ENCODE measurements at places on chromosomes 1 and 21. TPM values are rescaled to one million over a fixed set of nuclear protein-coding genes. Genes with fewer than 3 reads are reported as not detected.

A3GALT2 gene
- total RNA-seq: not detected

PRDM16 gene
- not detected for total RNA-seq

DDI2 gene
- 29.9 TPM for total RNA-seq

GRCh38 chr1:30684881-30685795 is 38.2 kb downstream of the MATN1 start:
- H3K4me1 ChIP-seq: peaks cover 15% of the 10 kb centered on the region
- peak overlapping the region; percentile 19 for H3K4me3 ChIP-seq
- H3K27ac ChIP-seq: no peak overlapping the region
- DNase-seq: peak; percentile 21
- H3K27me3 ChIP-seq: peaks cover 24% of the 10 kb centered on the region

DNA sequence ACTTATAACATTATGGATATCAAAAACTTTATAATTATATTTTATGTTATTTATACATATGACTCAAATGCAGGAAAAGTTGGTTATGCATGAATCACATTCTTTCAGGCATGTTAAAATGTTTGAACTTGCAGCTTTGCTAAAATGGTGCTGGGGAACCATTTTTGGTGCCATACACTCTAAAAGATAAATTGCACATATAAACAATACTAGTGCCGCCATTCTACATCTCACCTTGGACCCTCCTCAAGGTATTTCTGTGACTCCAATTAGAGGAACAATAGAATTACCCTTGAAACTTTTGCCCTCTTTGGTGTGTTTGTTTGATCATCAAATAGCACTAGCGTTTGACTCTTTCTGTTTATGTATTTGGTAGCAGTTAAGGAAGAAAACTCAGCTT is 997 bp downstream of the PRKACB start:
- no peak for DNase-seq
- H3K4me3 ChIP-seq: peak overlapping the region; percentile 57
- H3K4me1 ChIP-seq: peaks cover 15% of the 10 kb centered on the region

GRCh38 chr1:91476533-91477217 is 24.0 kb upstream of the CDC7 start:
- no peak overlapping the region for H3K4me3 ChIP-seq
- H3K36me3 ChIP-seq: no peaks in the 10 kb centered on the region
- H3K27me3 ChIP-seq: no peaks in the 10 kb centered on the region
- no peak overlapping the region for H3K27ac ChIP-seq
- no peak for DNase-seq
- H3K4me1 ChIP-seq: no peaks in the 10 kb centered on the region

GRCh38 chr1:163147019-163147418 is 55.7 kb downstream of the RGS5 start:
- no peak overlapping the region for H3K27ac ChIP-seq
- H3K27me3 ChIP-seq: no peaks in the 10 kb centered on the region
- no peak overlapping the region for H3K4me3 ChIP-seq
- H3K36me3 ChIP-seq: no peaks in the 10 kb centered on the region
- no peaks in the 10 kb centered on the region for H3K4me1 ChIP-seq
